ENCODE measurements at places on chromosomes 2 and 18.

GRCh38 chr2:96701636-96702035, 38.2 kb downstream of the LMAN2L start:
- DNase-seq: peak; percentile 28

GRCh38 chr2:238235856-238236255, 4.0 kb downstream of the HES6 start:
- DNase-seq: peak; percentile 33

GRCh38 chr2:222591661-222592060, 64.2 kb downstream of the FARSB start:
- DNase-seq: no peak

GRCh38 chr18:54388203-54389142, 30.8 kb downstream of the C18orf54 start:
- DNase-seq: no peak

Measured in sciatic nerve (tissue), 2 donors.